ENCODE measurements at places on chromosomes 12 and 14.

DNA sequence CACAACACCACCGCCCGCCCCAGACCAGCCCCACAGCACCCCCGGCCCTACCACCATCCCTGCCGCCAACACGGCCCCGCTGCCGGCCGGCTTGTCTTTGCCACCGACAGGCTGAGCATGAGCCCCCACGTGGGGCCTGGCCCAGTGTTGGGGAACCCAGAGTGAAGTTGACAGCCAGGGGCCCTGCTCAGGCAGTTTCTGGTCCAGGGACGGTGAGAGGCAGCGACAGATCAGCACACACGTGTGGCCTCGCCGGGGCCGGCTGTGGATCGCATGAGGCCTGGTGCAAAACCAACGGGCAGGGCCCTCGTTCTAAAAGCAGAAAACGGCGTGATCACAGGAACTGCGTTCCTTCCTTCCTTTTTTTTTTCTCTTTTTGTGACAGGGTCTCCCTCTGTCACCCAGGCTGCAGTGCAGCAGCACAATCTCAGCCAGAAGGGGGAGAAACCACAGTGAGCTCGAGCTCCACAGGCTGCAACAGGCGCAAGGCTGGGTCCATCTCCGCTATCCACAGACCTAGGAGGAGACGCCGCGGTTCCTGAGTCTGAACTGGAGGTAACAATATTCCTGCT is 50.5 kb upstream of the FBRSL1 start:
- no peak for DNase-seq

DNA sequence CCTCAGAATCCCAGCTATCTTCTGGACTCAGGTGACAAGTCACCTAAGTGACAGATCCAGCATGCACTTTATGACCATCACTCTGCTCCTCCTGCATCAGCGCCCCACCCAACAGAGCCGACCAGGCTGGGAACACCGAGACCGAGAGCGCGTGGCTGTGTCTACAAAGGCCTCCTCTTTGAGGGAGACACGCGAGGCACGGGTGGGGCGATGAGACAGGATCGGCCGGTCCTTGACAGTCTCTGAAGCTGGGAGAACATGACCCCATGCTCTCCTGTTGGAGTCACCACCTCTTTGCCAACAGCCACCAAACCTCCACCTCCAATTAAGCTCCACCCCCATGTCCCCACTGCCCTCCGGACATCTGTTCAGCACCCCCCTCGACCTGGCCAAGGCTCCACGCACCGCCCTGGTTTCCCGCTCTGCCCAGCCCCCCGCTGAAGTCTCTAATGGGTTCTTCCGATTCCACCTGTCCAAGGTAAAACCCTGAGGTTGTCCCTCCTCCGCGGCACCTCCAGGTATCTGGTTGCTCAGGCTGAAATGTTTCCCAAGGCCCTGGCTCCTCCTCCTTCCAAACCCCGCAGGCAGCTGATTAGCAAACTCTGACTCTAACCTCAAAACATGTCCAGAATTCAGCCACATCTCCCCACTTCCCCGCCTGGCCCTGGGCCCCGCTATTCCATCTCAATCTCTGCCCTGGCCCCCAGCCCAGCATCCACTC is 31.5 kb downstream of the HSP90AA1 start:
- no peak for DNase-seq

- DNase-seq: no peak
These were observed 204.2 kb upstream of the HMGA2 start for GRCh38 chr12:65620046-65620445.

- no peak for DNase-seq
These were observed 74.6 kb upstream of the OSBPL8 start for GRCh38 chr12:76634133-76634532.

DNA sequence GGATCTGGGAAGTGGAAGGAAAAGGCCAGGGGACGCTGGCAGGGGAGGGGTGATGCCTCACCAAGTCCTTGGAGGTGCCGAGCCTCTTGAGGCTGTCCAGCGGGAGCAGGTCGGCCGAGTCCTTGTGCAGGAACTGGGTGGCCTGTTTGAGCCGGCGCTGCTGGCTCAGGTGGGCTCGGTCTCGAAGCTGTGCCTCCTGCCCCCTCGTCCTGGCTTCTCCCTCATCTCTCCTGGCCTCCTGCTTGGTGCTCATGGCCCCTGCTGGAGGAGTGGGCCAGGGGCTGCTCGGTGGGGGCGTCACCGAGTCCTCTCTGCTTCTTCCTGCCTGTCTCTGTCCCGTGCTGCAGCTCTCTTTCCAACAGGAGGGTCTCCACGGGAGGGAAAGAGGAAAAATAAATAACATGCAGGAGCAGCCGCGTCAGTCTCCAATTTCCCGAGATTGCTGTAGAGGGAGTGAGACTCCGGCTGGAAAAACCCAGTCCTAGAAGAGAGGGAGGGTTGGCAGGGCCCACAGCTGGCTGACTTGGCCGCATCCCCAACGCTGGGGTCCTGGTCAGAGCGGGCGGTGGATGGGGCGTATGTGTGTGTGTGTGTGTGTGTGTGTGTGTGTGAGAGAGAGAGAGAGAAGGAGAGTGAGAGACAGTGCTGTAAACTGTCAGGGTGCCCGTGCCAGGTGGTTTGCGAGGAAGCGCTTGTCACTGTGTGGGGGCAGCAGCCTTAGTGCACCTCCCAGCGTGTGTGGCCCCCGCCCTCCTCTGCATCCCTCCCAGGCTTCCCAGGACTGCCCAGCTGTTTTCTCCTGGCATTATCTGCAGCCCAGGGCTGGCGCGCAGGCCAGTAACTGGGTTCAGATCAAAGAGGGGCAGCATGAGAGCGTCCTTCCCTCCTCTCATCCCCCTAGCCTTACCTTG is at the start of gene NRIP2:
NRIP2 (minus strand) TSS at position 455 of the 911 bp plus-strand sequence; CDS start at position 403, 52 bp downstream.
- DNase-seq: no peak

DNA sequence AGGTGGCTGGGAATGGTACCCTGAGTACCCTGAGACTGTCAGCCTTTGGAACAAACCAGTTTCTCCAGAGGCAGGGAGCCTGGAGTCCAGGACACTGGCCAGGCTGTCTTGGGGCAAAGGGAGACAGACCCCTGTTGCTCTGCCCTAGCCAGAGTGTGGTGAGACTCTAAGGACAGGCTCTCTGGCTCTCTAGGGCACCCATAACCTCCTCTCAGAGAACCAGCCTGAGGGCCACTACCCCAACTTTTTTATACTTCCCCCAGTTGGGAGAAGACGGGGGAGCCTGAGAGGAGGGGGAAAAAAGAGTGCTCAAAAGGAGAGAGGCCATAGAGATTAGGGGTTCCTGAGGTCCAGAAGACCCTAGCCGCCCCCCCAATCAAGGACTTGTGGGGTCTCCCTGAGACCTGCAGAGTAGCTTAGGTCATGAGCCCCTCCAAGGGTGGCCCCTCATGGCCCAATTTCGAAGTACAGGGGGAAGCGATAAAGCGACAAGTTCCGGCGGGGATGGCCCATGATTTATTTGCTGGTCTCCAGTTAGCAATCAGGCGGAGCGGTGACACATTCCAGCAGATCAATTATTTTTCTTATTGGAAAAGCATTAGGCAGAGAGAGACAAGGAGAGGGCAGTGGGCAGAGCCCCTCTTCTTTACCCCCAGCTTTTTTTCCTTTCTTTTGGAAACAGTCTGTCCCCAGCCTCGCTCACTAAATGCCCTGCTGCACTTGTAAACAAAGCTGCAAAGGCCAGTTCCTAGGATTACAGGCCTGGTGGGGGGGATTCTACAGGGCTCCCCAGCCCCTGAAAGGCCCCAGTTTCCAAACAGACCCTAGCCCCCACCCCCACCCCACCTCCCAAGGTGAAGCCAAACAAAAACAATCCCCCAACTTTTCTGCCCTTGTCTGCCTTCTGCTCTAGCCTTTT is 1.5 kb downstream of the HOXC8 start:
- DNase-seq: no peak

DNA sequence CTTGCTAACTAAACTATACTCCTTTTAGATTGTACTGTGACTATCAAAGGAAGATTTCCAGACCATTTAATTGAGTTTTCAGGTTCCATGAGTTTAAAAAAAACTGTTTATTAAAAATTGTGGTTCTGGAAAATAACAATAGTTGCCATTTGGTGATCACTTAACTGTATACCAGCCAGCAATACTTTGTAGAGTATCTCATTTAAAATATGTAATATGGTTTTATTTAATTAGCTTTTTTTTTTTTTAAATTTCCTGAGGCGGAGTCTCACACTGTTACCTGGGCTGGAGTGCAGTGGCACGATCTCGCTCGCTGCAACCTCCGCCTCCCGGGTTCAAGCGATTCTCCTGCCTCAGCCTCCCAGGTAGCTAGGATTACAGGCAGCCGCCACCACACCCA is 7.4 kb downstream of the MARK3 start:
- DNase-seq: no peak

DNA sequence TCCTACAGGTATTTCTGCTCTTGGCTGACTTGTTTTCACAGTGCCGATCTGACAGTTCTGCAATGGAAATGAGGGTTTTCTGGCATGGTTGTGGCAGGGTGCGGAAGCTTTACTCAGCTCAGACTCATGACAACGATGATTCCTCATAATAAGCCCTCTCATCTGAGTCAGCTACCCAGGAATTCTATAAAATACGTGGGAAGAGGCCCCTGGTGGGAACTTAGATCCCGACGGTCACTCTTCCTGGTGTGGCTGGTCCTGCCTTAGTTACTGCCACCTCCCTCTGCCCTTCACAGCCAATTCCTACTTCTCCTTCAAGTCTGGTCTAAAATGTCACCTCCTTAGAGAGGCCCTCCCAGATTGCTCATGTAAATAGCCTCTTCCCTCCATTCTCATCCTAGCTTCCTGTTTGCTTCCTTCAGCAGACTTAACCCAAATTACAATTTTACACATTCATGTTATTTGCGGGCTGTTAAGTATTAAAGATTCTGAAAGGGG is 104.2 kb upstream of the MAP1LC3B2 start:
- DNase-seq: no peak

DNA sequence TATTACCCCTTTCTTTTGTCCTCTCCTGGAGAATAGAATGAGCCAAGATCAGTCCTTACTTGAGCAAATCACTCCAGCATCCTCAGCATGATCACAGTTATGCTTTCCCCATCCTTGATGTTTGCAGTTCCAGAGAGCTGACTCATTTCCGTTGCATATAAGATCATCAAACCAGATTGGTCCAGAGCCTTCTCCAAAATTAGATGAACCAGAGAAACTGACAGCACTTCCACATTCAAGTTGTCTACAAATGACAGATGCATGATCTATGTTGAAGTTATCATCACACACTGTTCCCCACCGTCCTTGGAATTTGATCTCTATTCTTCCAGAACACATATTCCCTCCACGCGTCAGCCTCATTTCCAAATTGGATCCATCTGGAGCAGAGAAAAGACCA is 4.8 kb downstream of the CD163 start:
- no peak for DNase-seq

GRCh38 chr12:106780010-106780631 is 5.6 kb downstream of the RIC8B start:
- no peak for DNase-seq

- DNase-seq: no peak
These were observed 480.7 kb upstream of the DCN start for GRCh38 chr12:91663310-91663709.

GRCh38 chr14:75184492-75184891 is 8.1 kb upstream of the TMED10 start:
- no peak for DNase-seq

DNA sequence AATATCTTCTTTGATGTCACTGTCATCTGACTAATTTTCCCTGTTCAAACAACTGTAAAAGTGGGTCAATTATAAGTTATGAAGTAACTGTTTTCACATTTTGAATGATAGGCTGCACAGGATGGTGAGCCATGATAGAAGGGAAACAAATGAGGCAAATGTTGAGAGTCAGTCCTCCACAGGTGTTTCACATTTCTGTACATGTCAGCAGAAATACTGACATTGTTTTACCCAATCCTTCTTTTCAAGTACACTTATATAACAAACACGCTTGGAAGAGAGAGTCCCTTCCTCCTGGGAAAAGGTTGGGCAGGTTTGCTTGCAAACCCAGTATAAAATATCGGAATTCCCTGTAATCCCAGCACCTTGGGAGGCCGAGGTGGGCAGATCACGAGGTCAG is 1251.5 kb downstream of the SLC16A7 start:
- no peak for DNase-seq

DNA sequence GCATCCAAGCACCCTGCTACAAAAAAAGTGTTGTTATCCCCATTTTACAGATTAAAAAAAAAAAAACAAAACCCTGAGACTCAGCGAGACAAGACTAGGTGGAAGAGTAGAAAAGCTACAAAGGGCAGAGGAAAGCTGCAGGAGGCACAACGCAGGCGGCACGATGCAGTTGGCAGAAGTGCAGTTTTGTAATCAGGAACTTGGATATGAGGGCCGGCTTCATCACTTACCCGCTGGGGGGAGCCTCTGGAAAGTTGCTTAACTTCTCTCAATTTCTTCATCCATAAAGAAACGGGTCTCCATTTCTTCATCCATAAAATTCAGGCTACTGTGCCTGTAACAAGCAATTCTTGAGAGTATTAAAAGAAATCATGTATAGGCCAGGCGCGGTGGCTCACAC is 33.1 kb upstream of the CCDC60 start:
- no peak for DNase-seq

DNA sequence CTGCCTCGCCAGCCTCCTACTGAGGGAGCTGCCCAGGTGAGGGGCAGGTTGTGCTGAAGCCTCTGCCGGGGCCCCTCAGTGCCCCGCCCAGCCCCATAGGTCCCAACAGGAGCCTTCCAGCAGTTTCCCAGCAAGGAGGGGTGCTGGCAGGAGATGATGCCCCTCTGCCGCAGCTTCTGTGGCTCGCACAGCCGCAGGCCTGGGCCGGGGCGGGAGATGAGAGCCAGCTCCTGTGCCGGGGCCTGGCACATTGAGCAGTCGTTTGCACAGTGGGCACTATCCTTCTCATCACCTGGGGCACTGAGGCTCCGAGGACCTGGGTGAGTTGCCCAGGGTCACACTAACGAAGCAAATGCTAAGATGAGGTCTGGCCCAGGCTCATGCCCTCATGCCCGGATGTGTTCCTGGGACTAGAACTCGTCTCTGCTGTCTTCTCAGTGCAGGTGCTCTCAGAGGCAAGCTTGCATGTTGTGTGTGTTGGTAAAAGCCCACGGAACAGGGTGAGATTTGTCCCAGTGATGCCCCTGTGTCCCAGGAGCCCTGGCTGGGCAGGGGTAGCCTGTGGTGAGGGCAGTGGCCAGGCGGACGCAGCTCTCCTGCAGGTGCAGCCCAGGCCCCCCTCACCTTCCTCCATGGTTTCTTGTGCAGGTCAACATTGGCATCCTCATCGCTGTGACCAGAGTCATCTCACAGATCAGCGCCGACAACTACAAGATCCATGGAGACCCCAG is 177.5 kb downstream of the ADGRD1 start:
- DNase-seq: no peak

DNA sequence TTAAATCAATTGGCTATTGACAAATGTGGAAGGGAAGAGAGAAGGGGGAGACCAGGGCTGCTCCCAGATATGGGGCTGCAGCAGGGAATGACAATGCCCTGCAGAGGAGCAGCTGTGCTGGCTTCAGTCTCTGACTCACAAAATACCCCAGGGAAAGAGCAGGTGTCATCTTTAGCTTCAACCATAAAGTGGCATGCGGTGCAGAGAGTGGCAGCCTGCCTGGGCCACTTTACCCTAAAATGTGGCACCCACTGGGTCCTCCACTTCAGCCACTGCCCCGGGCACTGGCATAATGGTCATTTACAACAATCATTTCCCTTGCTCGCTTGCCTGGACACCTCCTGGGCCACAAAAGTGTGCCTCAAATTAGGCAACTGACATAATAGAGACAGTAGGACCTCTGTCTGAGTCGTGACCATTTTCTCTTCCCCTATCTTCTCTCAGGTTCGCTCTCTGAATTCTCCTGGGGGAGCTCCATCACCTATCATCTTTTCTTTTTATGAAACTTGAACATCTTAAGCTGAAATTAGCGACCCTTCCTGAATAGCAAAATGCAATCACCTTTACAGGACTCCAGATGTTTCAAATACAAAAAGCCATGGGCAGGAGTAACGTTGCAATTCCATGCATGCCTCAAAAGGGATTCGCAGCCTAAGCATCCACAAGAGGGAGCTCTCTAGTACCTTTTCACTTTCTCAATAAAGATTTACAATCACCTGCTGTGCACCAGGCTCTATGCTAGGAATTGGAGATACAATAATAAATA is 179.9 kb upstream of the ATF7IP start:
- DNase-seq: no peak
